ENCODE measurements at places on chromosomes 13 and 19.

GRCh38 chr19:57800696-57801095, 14.0 kb downstream of the ZNF552 start:
- DNase-seq: no peak

- no peak for DNase-seq
These were observed 5.7 kb upstream of the ZNF284 start for GRCh38 chr19:44066305-44066704.

DNA sequence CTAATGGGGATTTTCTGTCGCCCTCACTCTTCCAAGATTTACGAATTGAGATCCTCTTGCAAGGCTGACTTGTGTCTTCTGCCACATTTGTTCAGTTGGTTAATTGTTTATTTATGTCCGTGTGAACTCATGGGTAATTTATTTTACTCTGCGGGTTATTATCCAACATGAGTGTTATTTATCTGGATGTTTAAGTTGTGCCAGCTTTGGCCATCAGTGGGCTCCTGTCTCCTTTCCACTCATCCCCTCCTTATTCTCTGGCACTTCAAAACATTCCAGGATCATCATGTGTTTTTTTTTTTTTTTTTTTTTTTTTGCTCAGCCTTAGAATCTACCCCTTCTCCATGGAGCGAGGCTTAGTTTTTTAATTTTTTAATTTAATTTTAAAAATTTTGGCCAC, 19.0 kb downstream of the ACP7 start:
- no peak for DNase-seq

DNA sequence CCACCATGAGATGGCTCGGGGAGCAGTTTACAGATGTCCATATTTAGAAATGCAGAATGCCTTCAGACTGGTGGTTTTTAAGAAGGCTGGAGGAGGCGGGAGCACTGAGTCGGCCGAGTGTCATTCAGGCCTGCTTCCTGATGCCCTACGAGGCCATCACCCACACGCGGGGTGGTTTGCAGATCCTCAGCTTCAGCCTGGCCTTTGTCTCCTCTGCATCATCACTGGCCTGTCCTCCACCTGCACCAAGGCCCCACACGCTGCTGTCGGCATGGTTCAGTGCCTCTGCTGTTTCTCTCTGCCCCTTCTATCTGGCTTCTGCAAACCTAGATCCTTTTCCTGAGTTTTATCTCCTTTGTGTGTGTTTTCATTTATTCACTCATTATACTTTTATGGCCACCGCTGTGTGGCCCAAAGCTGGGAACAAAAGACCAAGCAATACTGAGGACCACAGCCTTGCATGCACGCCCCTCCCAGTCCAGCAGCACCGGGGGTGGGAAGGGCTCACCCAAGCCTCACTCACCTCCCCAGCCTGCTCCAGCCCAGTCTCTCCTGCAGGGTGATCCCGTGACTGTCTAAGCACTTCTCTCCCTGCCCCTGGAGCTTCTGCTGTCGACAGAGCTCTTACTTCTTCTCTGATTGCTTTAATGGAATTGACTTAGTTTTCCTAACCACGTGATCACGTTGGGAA, 240.8 kb downstream of the TEX29 start:
- DNase-seq: no peak

- no peak for DNase-seq
These were observed 806 bp downstream of the MAST1 start for GRCh38 chr19:12838886-12839756.

DNA sequence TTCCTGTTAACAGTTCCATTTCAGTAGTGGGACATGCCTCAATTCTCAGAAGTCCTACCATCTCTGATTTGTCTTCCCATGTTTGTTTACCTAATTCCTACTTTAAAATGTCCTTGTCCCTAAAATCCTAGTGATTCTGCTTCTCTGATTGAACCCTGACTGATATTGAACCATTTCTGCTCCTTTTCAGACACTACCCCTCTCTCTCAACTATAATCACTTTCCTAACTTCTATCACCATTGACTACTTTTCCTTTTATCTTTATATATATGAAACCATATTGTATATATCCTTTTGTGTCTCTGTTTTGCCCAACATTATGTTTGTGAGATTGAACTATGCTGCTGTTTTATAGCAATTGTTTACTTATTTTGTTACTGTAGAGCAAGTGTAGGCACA, 15.6 kb upstream of the ZNF227 start:
- no peak for DNase-seq

GRCh38 chr19:12095111-12095790, 30.7 kb downstream of the ZNF844 start:
- DNase-seq: no peak

GRCh38 chr19:728011-728410, 19.3 kb downstream of the PALM start:
- no peak for DNase-seq

GRCh38 chr19:18453269-18454024, 15.5 kb upstream of the ISYNA1 start:
- DNase-seq: no peak

DNA sequence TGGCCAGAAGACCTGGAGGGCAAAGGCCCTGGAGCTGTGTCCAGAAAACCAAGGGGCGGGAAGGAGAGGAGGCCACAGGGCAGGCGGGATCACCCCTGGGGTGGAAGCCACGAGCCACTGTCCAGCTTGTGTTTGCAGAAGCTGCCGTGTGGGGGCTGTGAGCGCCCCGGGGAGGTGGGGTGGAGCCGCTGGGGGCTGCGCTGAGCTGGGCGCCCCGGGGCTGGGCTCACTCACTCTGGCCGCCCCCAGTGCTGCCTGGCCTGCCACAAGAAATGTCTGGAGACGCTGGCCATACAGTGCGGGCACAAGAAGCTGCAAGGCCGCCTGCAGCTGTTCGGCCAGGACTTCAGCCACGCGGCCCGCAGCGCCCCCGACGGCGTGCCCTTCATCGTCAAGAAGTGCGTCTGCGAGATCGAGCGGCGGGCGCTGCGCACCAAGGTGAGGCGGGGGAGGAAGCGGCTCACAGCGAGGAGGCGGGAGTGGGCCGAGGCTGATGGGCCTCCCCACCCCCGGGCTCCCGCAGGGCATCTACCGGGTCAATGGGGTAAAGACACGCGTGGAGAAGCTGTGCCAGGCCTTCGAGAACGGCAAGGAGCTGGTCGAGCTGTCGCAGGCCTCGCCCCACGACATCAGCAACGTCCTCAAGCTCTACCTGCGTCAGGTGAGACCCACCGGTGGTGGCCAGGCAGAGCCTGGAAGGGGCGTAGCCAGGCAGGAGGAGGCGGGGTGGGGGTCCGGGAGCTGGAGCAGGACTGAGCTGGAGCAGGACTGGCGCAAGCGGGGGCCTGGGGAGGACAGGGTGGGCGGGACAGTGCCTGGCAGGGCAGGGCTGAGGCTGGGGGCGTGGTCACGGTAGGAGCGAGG, 13.6 kb downstream of the POLR2E start:
- no peak for DNase-seq

DNA sequence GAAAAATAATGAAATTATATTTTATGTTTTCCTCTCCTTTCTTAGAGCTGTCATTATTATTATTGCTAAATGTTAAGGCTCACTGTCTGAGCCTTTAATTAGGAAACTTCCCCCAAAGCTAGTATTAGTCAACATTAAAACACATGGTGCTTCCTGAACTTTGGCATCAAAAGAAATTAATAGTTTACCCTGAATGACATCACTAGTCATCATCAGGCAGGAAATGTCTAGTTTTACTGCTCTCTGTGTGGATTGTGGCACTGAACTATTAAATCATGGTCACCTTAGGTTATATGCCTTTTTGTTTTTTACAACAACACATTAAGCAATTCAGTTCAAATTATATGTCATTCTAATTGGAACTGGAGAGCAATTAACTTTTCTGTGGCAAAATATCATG, 595.5 kb downstream of the SLITRK1 start:
- no peak for DNase-seq

GRCh38 chr13:102591988-102592781, 4.6 kb upstream of the TPP2 start:
- peak; percentile 64 for DNase-seq

DNA sequence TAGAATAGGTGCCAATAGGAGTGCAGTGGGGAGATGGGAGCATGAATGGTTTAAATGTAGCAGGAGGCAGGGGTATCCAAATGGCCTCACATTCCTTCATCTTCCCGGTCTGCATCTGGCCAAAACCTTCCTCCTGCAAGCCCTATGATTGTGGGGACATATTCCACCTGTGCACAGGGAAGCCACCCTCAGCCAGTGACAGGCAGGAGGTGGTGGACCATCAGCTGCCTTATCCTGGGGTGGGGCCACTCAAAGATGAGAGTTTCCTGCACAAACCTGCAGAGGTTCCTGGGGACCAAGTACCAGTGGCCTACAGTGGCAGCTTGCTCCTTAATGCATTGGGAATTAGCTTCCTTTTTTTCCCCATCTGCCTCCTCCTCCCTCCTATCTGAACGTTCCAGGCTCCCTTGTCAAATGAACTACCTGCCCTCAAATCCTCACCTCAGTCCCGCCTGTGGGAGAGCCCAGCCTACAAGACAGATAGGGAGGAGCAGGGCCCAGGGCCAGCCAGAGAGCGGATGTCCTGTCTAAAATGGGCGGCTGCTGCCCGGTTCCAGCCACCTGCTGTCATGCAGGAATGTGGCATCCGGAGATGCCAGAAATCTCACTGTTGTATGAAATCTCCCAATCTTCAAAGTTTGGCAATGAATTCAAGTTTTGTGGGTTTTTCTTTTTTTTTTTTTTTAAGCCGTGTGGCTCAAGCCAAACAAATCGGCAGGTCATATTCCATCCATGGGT, 85.0 kb downstream of the TSHZ3 start:
- peak; percentile 40 for DNase-seq

DNA sequence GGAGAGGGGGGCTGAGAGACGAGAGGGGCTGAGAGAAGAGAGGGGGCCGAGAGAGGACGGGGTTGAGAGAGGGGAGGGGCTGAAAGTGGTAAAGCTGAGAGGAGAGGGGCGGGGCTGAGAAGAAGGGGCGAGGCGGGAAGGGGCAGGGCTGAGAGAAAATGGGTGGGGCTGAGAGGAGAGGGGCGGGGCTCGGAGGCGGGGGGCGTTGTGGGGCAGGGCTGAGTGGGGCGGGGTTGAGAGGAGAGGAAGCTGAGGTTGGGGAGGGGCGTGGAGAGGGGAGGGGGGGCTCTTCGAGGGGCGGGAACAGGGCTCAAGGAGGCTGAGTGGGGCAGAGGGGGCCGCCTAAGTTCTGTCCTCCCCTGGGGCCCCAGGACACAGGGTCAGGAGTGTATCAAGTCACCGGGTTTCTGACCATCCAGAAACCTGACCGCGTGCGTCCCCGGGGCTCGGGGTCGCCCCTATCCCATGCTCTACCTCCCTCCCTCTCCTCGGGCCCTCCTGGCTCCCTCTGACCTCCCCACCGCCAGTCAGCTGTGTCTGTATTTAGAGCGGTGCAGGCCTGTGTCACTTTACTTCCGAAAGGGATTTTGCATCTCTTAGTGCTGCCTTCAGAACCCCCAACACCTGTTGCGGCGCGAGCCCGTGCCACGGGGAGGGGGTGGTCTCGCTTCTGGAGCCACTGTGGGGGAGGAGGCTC, 38.6 kb upstream of the SEMA6B start:
- DNase-seq: no peak

All from breast epithelium (tissue), 4 donors.